Stimulated activated CD4-positive, alpha-beta T cell treated with anti-CD3 and anti-CD28 coated beads, Interleukin-15, amount 100 ng/mL, for 1 hour (primary cell): ENCODE measurements at places on chromosomes 2 and 18.

GRCh38 chr2:9378433-9379390, 44.6 kb downstream of the ITGB1BP1 start:
- DNase-seq = no peak

GRCh38 chr2:129240061-129240460, 739.4 kb upstream of the RAB6C start:
- no peak for DNase-seq

DNA sequence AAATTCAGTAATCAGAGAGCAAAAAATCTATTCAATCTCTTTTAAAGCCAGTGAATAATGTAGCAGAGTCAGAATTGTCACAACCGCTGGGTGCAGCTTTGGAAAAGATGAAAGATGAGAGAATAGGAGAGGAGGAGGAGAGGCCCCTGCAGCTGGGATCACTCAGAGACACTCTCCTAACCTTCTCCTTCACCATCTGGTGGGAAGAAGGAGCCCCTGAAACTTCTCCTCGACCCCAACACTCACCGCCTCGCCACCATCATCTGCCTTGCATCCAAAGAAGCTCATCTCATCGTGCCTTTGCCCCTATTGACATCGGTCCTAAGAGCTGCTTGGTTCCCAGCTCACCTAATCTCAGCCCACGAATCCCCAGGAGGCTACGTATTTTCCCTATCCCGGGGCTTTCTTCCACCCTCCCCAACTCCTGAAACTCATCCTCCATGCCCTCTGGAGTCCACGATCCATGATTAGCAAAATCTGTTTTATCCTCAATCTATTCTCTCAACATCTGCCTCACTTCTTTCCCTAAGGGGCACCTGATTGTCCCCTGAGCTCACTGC, 58.5 kb downstream of the PKDCC start:
- no peak for DNase-seq

GRCh38 chr2:55431982-55432627, 12.4 kb upstream of the CCDC88A start:
- DNase-seq = no peak

GRCh38 chr2:97735161-97735561, 21.8 kb downstream of the ZAP70 start:
- no peak for DNase-seq

DNA sequence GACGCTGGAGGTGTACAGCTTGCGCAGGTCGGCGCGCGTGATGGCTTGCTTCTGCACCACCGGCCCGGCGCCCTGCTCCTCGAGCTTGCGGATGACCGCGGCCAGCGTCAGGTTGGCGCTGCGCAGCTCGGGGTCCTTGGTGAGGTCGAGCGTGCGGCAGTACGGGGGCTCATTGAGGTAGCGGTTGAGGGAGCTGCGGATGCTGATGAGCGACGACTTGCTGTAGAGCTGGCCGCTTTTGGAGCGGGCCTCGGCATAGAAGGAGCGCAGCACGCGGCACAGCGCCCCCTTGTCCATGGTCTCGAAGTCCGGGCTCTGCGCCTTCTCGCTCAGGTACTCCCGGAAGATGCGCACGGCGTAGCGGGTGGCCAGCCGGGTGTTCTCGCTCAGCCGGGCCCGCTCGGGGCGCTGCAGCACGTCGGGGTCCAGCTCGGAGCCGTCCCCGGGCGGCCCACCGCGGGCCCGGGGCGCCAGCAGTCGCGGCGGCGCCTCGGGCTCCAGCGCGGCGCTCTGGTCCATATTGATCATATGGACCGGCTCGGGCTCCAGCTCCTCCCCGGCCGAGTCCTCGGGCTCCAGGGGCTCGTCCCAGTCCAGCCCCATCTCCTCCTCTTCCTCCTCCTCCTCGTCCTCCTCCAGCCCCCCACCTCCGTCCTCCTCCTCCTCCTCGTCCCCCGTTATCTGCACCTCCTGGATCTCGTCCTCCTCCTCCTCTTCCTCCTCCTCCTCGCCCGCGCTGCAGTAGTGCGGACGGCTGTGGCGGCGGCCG, 523 bp downstream of the KCTD1 start:
- peak; percentile 30 for DNase-seq

- no peak for DNase-seq
These were observed 179.8 kb downstream of the LTBP1 start for GRCh38 chr2:33126552-33126951.

- no peak for DNase-seq
These were observed 566.6 kb upstream of the DSEL start for GRCh38 chr18:68083131-68083530.

- DNase-seq = no peak
These were observed 27.0 kb downstream of the SLC14A2 start for GRCh38 chr18:45642238-45642637.
